ENCODE measurements at places on chromosomes 1 and 21.

GRCh38 chr1:156738916-156739315 lies 2.0 kb downstream of the MRPL24 start:
- DNase-seq: no peak

- no peak for DNase-seq
Observed at GRCh38 chr1:116663821-116664220, 3.7 kb downstream of the IGSF3 start.

DNA sequence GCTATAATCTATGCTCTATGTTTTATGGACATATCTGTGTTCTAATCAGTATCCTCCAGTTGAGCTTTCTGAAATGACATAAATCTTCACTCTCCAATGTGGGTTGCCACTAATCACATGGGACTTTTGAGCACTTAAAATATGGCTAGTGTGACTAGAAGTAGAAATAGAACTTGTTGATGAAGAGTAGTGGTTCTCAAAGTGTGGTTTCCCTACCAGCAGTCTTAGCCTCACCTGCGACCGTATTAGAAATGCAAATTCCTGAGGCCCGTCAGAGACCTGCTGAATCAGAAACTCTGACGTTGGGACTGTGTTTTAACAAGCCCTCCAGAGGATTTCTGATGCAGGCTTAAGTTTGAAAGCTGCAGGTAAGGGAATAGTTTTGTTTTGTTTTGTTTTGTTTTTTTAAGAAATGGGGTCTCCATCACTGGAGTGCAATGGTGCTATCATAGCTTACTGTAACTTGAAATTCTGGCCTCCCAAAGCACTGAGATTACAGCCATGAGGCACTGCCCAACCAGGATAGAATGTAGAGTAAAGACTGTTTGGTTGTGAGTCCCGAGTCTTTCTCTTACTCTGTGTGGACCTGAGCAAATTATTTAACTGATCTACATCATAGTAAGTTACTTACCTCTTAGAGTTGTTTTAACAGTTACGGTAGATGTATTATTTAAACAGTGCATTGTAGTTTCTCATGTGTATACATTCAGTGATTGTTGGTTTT lies 21.7 kb downstream of the GLRX2 start:
- no peak for DNase-seq

GRCh38 chr1:84174051-84174556 lies 30.0 kb downstream of the PRKACB start:
- DNase-seq: no peak

DNA sequence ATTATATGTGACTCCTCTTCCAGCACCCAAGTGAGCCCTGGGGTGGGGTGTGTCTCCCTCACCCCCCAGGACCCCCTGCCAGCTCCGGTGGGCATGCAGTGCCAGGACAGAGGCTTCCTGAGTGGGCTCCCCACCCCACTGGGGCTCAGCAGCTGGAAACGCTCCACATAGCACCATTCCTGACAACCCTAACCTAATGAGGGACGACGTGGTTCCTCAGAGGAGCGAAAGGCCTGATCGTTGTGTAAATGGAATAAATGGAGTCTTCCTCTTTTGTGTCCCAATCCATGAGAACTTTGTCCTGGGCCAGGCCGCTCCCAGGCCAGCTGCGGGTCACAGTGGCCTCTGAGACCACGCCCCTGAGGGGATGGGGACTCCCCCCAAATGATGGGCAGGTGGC lies 1.8 kb upstream of the TSPEAR start:
- DNase-seq: no peak

DNA sequence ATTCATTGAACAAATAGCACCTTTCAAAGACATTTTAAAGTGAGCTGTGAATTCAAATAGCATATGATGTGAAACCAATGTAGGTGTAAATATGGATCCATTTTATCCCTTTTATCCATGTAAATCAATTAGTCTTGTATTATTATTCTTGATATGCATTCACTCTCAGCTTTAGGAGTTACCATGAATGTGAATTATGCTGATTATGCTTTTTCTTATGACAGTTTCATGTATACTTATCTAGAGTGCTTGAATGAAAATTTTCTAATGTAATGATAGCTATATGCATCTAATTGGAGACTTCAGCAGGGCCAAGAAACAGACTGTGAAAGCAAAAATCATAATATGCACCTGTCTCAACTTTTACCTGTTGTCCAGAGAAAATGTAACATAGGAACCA lies 226.6 kb upstream of the ST6GALNAC5 start:
- DNase-seq: no peak

GRCh38 chr21:42524341-42525028 lies 10.8 kb downstream of the SLC37A1 start:
- DNase-seq: peak; percentile 24

- DNase-seq: no peak
Observed at GRCh38 chr1:190353538-190354101, 124.0 kb downstream of the BRINP3 start.

DNA sequence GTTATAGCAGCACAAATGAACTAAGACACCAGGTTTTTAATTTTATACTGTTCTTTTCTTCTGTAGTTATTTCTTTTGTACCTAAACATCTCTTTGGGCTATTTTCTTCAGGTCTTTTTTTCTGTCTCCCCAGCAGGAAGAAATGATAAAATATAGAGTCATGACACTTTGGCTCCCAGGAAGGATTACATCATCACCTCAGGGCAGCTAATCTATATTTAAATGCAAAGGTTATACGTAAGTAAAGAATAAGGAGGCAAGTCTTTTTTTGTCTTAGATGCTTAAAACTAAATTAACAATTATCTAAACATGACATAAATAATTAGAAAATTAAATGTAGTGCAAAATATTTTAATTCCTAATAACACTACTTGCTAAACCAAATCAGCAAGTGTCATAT lies 57.0 kb downstream of the WARS2 start:
- no peak for DNase-seq

GRCh38 chr1:158283965-158284364 lies 5.8 kb upstream of the CD1C start:
- DNase-seq: no peak

- DNase-seq: no peak
Observed at GRCh38 chr21:41964171-41964570, 10.4 kb upstream of the C2CD2 start.

Measured in progenitor cell of endocrine pancreas (in vitro differentiated cells).